Activated CD4-positive, alpha-beta T cell treated with anti-CD3 and anti-CD28 coated beads, Interleukin-2, amount 10 ng/mL, durations not matched to agents 7 days and 5 days (primary cell): ENCODE measurements at places on chromosomes 3 and 15. TPM values are rescaled to one million over a fixed set of nuclear protein-coding genes. Genes with fewer than 3 reads are reported as not detected.

GRCh38 chr15:66747886-66748707 is 46.1 kb downstream of the SMAD6 start:
- DNase-seq: no peak
- H3K27ac ChIP-seq: no peak overlapping the region
- no peaks in the 10 kb centered on the region for H3K36me3 ChIP-seq

DNA sequence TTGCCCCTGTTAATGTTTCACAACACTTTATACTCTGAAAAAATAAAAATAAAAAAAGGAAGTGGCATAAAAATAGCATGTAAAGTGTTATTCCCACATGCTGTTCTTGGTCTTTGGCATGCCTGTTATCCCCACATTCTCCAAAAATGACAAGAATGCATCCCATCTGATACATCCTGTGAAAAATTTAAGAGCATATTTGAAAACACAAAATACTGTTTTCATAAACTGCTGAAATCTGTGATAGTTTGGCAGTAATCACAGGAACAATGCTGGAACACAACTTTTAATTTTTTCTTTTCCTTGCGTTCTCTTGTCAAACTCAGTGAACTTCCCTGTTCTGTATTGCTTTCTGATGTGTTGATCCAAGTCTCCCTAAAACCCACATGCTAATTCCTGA is 288.8 kb downstream of the ROBO2 start:
- no peaks in the 10 kb centered on the region for H3K36me3 ChIP-seq
- H3K4me1 ChIP-seq: no peaks in the 10 kb centered on the region
- no peak for DNase-seq
- H3K27me3 ChIP-seq: no peaks in the 10 kb centered on the region
- no peak overlapping the region for H3K27ac ChIP-seq
- no peak overlapping the region for H3K4me3 ChIP-seq

- no peaks in the 10 kb centered on the region for H3K36me3 ChIP-seq
- H3K27me3 ChIP-seq: peaks cover 5% of the 10 kb centered on the region
- no peak for DNase-seq
- H3K4me1 ChIP-seq: no peaks in the 10 kb centered on the region
Measured at GRCh38 chr15:59312205-59312604, 60.5 kb downstream of the MYO1E start.

DNA sequence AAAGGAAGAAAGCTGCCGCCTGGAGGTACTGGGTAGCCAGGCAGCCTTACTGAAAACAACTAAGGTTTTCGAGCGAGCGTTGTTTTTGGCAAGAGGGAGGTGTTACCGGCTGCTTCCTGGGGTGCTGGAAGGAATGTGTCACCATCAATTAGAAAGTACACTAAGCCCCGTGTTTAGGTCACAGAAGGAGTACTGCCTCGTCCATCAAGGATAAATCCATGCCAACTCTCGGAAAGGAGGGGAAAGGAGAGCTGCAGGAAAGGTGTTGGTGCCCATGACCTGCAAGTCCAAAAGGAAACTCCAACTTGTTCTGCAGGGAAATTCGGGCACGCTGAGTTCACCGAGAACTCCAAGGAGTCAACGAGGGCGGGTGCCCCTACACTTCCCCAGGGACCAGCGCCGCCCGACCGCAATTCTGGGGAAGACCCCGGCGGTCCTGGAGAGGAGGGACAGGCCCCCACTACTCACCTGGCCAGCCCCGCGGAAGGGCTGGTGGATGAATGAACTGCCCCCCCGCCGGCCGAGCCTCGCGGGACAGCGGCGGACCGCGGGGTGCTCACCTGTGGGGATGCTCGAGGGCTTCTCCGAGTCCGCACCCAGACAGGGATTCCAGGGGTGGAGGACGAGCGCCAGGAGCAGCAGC is 542 bp downstream of the PLOD2 start:
- no peak overlapping the region for H3K27ac ChIP-seq
- no peaks in the 10 kb centered on the region for H3K36me3 ChIP-seq
- H3K27me3 ChIP-seq: peaks cover 60% of the 10 kb centered on the region
- DNase-seq: peak; percentile 7
- H3K4me1 ChIP-seq: peaks cover 16% of the 10 kb centered on the region

DNA sequence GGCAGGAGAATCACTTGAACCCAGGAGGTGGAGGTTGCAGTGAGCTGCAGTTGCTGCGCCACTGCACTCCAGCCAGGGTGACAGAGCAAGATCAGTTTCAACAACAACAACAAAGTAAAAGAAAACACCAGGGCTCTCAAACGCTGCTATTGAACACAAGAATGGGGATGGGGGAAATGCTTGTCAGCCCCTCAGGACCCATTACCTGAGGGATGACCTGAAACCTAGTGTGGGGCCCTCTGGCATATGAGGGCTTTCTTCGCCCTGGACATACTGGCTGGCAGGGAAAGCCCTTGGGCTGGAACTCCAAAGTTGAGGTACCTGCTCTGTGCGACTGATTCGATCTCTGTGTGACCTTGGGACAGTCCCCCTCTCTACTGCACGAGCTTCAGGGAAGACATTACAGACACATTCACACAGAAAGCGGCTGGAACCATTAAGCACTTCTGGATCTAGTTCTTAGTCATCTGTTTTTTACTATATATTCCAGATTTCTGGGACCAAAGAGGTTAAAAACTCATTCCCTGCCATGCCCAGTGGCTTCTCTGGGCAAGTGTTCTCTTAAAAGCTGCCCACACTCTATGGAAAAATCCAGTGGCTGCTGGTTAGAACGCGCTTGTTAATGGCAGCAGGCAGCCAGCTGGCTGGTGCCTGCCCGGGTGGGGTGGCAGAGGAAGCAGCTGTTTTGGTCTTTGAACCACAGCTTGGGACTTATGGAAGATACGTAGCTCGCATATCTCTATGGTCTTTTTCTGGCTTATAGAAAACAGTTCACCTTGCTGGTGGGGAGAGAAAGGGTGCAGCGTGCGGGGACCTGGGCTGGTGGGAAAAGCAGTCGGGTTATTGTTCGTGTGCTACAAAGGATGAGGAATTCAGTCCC is 57.2 kb downstream of the ATP1B3 start:
- H3K4me1 ChIP-seq: no peaks in the 10 kb centered on the region
- no peak overlapping the region for H3K4me3 ChIP-seq
- DNase-seq: no peak

DNA sequence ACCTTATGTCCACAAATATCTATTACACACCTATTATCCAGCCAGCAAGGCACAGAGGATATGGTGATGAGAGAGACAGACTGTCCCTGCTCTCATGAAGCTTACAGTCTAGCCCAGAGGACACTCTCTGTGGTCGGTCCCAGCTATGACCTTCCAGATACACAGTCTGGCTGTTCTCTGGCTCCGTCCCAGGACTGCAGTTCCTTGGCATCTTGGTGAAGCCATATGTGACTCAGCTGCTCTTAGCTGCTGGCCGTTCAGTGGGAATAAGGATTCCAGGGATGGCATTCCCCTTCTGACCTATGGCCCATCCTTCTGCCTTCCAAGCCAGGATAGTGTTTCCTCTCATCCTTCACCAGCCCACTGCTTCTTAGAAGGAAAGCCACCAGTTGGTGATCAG is 30.8 kb downstream of the MEX3B start:
- H3K36me3 ChIP-seq: no peaks in the 10 kb centered on the region
- no peaks in the 10 kb centered on the region for H3K4me1 ChIP-seq
- no peak overlapping the region for H3K27ac ChIP-seq
- H3K4me3 ChIP-seq: no peak overlapping the region
- peaks cover 11% of the 10 kb centered on the region for H3K27me3 ChIP-seq

IQCH gene
- total RNA-seq: 0.77 TPM

MST1 gene
- 8.4 TPM for total RNA-seq

GOLGA8N gene
- total RNA-seq: 9.2 TPM

PHLDB2 gene
- 1.9 TPM for total RNA-seq

SERPINI2 gene
- not detected for total RNA-seq
